RPMI7951 (cell line): ENCODE measurements at places on chromosomes 7 and 10. TPM values are rescaled to one million over a fixed set of nuclear protein-coding genes. Genes with fewer than 3 reads are reported as not detected.
A peak's percentile ranks its signal among the peaks of the same experiment; 100 is the strongest.

- DNase-seq: no peak
These were observed 189.6 kb downstream of the TNS3 start for GRCh38 chr7:47392241-47392759.

DNA sequence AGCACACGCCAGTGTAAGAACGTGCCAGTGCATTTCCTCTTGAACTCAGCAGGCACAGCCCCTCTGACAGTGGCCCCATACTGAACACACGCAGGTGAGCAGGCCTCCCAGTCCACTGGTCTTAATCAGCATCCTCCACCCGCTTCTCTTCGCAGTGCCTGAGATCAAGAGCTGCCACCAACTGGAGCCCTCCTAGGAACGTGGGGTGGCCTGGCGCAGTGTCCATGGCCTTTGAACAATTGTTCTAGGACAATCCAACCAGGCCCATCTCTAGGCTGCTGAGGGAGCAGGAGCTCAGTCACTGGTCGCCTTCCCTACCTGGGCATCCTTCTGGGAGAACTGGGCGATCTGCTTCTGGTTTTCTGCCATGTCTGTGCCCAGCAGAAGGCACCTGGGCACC, 15.2 kb downstream of the PYROXD2 start:
- DNase-seq: no peak

- no peak for DNase-seq
These were observed 97.8 kb downstream of the SLC25A13 start for GRCh38 chr7:96224073-96224472.

- peak; percentile 58 for DNase-seq
These were observed 35.3 kb upstream of the IFRD1 start for GRCh38 chr7:112414855-112415490.

- DNase-seq: no peak
These were observed 164.0 kb downstream of the SKAP2 start for GRCh38 chr7:26700386-26700785.

The AKR1C8 gene
- not detected in 2 replicates for total RNA-seq

The STAG3 gene
- 2.5 and 3.8 TPM in 2 replicates for total RNA-seq
